ENCODE measurements at places on chromosomes 2 and 18.

DNA sequence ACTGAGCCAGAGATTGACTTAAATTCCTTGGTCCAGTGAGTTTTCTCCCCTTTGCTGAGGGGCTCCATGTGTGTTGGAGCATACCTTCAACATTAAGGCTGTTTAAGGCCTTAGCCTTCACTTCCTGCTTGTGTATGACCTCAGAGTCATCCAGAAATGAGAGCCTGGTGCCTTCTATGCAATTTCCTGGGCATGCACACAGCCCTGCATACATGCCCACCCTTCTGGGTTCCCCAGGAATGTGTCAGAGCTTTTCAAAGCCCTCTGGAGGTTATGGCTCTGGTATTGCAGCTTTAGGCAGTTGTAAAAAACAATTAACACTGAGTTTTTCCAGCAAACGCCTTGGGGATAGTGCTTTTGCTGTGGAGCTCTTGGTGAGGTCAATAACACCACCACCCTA, 16.7 kb downstream of the IL1R1 start:
- DNase-seq, result no peak

DNA sequence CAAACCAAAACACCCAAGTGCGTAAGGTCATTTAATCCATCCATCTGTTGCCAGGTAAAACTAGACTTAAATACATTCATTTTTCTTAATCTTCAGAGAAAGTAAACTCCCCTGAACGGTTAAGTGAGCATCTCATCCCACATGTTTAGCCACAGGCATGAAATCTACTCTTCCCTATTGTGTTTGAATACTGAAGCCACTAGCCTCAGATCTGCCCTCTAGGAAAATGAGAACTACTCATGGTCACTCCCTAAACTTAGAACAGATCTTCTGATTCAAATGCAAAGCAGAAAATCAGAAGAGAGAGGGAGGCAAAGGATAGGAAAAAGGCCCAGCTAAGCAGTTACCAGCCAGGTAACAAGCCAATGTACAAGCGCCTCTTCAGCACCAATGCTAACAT, 7.1 kb downstream of the TMEM247 start:
- DNase-seq, result no peak

DNA sequence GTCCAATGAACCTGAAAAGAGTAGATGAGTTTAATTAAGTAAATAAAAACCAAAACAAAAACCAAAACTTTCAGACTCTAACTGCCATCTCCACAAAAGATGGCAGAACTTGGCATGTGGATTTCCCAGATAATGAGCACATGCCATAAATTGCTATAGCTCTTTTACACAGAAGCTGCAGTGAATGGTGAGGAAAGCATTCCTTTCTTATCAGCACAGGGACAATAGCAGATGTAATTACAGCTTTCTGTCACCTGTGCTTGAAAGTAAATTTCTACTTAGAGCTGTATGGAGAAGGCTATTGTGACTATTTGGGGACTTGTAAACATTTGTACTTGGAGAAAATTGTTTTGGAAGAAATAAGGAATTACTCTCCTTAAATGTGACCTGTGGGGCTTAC, 378.4 kb downstream of the RPRM start:
- peak; percentile 11 for DNase-seq

- no peak for DNase-seq
Measured at GRCh38 chr18:36217348-36217747, 30.1 kb downstream of the MOCOS start.

GRCh38 chr2:235859651-235860050, 308.5 kb downstream of the GBX2 start:
- DNase-seq, result no peak

GRCh38 chr2:55371376-55371775, 48.3 kb downstream of the CCDC88A start:
- no peak for DNase-seq

GRCh38 chr2:12287220-12287751, 429.4 kb upstream of the TRIB2 start:
- no peak for DNase-seq

DNA sequence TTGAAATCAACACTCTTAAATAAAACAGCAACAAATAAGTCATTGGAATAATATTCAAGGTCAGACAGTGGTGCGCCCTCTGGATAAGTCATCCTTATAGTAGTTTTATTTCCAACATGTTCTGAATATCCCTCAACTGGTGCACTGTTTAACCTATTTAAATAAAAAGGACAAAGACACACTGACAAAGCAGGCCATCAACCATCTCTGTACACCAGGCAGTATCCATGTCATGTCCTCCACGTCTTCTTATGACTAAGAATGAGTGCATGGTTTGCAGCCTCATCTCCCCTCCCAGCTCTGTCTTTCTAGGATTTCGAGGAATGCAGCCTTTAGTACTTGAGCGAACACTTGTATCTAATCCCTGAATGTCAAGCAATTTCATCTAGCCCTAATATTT, 42.4 kb downstream of the ST3GAL5 start:
- no peak for DNase-seq

- no peak for DNase-seq
Measured at GRCh38 chr2:233197022-233197421, 54.5 kb upstream of the ATG16L1 start.

- DNase-seq, result no peak
Measured at GRCh38 chr2:135840601-135841000, 3.6 kb upstream of the LCT start.

DNA sequence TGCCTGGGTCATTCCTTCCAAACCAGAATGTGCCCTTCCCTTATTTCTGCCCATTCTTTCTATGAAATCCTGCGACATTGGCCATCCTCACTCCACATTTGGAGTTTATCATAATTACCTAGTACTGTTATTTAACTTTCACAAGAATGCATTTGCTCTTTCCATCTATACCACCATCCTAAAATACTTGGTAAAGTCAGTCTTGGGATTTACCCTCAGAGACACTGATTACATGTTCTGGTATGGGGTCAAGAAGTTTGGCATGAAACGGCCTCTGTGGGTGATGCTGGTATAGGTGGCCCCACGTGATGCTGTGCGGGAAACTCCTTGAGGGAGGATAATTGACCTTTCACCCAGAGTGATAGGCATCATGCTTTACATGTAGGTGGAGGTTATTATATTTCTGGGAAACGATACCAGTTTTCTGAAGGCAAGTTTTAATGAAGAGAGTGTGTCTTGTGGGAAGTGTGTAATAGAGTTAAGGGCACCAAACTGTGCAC, 123.5 kb downstream of the FMNL2 start:
- DNase-seq, result no peak

- no peak for DNase-seq
Measured at GRCh38 chr2:24731040-24731439, 62.2 kb downstream of the PTRHD1 start.

DNA sequence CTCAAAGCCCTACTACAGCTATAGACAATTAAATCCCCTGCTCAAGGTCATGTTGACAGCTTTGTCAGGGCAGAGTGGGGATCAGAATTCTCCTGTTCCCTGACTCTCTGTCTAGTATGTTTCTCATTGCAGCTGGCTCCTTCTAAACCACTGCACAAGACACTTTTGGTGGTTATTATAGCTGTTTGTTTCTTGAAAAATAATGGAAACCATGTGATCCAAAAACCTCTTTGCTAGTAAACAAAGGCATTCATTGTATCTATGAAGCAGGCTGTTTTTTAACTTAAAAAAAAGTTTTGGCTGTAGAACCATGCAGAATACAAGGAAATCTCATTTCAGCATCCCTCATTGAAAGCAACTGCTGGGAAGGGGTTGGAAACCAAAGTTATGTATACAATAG, 352.5 kb upstream of the EPHA4 start:
- DNase-seq, result no peak

DNA sequence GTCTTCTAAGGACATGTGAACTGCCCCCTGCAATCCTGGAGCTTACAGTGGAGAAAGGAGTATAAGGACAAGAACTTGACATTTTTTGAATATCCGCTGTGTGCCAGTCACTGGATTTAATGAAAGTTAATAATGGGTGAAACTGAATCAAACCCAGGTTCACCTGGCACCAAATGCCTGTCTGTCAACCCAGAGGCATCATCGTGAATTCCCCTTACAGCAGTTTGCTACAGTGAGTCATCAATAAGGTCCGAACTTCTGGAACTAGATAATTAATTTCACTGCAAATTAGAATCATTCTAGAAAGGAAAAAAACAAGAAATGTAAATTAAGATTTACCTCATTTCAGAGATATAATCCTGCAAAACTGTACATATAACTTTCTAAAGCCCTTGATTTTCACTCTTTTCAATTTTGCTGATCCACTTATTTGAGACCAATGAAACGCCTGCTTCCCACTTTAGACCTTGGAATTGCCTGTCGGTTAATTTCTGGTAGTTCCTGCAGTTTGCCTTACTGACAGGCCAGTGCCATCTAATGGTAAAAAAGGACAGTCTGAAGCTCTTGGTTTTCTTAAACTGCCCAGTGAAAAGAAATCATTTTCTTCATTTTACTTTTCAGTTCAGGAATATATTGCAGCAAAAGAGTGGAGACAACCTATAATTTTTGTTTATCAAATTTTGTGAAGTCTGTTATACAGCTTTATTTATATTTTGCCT, 8.2 kb downstream of the DSG2 start:
- DNase-seq, result no peak

- DNase-seq, result no peak
Measured at GRCh38 chr2:126444512-126444911, 211.4 kb upstream of the GYPC start.

DNA sequence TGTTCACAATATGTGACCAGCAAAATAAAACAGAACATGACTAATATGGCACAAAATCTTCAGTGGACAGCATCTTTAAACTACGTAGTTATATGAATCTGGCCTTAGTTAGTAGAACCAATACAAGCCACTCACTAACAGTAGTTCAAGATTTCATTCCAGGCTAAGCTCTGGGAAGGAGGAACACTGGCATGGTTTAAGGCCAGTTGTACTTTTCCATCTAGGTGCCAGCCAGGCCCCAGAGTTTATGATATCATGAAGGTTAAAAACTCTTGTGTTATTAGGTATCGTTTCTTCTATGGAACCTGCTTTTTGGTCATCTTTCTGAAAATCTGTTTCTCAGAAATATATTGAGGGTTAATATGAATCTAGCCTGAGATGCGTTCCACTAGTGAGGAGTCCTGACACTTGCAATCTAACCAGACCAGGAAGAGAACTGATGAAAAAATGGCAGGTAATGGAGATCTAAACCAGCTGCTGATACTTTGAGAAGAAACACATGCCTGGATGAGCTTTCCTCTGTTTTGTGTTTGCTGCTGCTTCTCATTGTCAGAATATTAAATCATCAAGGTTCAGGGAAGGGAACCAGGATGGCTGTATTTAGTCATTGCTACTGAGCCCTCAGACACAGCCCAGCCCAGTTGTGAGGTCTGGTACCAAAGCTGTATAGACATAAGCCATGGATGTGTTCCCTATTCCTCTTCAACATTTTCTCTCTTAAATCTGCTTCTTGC, 182.8 kb upstream of the SETBP1 start:
- no peak for DNase-seq

DNA sequence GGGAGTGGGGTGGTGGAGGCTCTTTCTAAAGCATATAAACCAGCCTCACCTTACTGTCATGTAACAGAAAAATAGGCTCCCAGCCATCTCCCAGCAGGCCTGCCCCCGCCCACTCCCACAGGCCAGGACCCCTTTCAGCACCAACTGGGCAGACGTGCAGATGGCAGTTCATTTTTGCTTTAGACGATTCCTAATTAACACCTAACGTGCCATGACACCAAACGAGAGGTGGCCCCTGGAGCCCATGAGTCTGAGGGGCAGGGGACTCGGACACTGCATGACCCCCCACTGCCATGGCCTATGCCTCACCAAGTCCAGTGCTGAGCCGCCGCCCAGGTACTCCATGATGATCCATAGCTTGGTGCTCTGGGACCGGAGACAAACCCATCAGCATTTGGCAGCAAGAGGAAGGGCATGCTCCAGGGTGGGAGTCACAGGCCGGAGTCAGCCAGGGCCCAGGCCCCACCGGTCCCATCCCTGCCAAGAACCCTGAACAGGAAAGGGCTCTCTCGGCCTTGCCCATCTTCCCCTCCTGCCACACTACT, 7.9 kb downstream of the STK25 start:
- no peak for DNase-seq

DNA sequence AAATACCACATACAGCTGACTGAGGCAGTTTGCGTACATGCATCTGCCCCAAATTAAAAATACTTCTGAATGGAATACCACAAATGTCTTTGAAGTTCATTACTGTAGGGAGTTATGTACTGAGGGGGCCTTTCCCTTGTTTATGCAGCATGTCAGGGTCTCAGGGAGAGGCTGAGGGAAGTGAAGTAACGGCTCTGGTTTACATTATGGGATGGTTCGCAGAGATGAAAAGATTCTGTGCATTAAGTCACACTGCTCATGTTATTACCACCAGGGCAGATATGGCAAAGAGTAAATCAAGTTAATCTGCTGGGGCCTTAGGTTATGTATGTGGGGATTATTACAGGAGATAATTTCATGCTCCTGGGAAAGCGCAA, 385.9 kb upstream of the RND3 start:
- DNase-seq, result no peak

- no peak for DNase-seq
Measured at GRCh38 chr2:15142069-15142689, 419.0 kb downstream of the NBAS start.

DNA sequence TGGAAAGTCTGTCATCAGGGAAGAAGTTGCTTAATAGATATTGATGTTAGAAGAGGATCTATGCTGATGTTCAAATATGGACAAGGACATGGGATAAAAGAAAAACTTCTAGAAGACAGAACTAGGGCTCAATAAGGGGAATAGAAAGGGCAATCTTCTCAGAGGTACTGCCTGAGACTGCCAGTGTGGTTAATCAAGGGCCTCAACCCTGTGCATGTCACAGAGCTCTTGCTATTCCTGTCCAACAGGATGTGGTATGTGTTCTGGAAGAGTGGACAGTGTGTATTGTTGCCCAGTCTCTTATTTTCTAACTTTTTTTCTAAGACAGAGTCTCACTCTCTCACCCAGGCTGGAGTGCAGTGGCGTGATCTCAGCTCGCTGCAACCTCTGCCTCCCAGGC, 27.8 kb upstream of the RNF125 start:
- no peak for DNase-seq

Measured in neuronal stem cell (in vitro differentiated cells).